ENCODE measurements at places on chromosomes 4 and X. TPM values are rescaled to one million over a fixed set of nuclear protein-coding genes. Genes with fewer than 3 reads are reported as not detected.
A peak's percentile ranks its signal among the peaks of the same experiment; 100 is the strongest.

DNA sequence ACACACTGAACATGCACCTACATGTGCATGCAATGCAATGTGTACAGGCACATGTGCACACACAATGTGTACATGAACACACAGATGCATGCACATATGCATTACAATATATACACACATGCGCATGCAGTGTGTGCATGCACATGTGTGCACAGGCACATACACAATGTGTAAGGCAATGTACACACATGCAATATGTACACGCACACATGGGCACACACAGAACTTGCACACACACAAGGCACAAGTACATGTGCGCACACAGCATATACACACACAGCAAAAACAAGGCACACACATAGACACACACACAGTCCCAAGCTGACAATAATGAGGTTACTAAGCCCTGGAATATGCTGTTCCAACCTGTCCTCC lies 76.3 kb downstream of the EVC2 start:
- no peak for DNase-seq

Gene UTP14A
- total RNA-seq, result 15.0 TPM

- no peak for DNase-seq
These were observed 1629.0 kb downstream of the ARAP2 start for GRCh38 chr4:34615315-34615714.

GRCh38 chr4:24741910-24742309 lies 53.5 kb upstream of the SOD3 start:
- DNase-seq, result no peak

GRCh38 chr4:113810906-113811305 lies 49.4 kb upstream of the CAMK2D start:
- DNase-seq, result no peak

DNA sequence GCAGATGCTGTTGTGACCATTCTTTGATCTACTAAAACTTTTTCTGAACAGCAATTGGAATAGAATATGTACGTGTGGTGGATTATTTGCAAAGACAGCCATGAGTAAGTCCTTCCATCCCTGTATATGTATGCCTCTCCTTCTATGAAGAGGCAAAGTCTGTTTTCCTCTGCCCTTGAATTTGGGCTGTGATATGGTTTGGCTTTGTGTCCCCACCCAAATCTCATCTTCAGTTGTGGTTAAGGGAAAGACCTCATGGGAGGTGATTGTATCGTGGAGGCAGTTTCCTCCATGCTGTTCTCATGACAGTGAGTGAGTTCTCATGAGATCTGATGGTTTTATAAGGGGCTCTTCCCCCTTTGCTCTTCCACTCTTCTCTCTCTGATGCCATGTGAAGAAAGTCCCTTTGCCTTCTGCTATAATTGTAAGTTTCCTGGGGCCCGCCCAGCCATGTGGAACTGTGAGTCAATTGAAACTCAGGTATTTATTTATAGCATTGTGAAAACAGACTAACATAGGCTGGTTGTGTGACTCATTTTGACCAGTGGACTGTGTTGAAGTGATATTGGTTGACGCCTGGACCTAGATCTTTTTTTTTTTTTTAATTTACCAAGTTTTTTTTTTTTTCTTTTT lies 108.3 kb upstream of the CAMK2D start:
- no peak for DNase-seq

Gene RIPPLY1
- not detected for total RNA-seq

Gene FAM114A1
- 80.6 TPM for total RNA-seq

- DNase-seq, result no peak
These were observed 905 bp downstream of the NSUN7 start for GRCh38 chr4:40750461-40751258.

- DNase-seq, result no peak
These were observed 274.3 kb upstream of the PPARGC1A start for GRCh38 chr4:24164054-24164693.

DNA sequence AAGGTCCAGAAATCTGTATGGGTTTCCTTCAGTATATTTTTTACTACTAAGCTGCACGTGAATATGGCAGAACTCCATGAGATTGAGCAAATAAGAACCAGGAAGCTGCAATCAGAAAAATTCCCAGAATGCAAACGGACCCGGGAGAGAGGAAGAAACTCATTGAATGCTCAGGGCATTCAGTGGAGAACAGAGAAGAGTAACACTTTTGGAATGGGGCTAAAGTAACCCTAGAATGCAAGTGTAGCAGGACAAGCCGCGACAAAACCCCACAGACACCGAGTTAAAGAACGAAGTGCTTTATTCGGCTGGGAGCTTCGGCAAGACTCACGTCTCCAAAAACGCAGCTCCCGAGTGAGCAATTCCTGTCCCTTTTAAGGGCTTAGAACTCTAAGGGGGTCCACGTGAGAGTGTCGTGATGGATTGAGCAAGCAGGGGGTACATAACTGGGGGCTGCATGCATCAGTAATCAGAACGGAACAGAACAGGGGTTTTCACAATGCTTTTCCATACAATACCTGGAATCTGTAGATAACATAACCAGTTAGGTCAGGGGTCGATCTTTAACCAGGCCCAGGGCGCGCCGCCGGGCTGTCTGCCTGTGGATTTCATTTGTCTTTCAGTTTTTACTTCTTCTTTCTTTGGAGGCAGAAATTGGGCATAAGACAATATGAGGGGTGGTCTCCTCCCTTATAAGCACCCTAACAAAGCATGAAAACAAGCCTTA lies 56.4 kb downstream of the RAB28 start:
- no peak for DNase-seq

DNA sequence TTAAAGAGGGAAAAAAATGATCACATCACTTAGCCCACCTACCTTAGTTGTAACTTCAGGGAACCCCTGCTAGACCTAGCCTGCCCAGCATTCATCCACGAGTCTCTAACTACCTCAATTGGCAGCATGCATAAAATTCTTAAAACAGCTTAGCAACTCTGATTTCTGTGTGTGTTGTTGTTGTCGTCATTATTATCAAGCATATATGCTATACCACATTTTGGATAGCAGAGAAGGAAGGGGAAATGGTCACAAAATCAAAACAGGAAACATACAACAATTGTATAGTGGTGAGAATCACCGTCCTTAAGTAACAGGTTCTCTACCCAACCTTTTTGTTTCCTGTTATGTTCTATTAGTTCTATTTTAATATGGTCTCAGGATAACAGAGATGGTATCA lies 2.7 kb upstream of the ACOT9 start:
- no peak for DNase-seq

GRCh38 chr4:132227151-132227856 lies 921.8 kb upstream of the PCDH10 start:
- no peak for DNase-seq

GRCh38 chr4:3462790-3463415 lies at the start of gene DOK7:
TSS of gene DOK7 (plus strand) at chr4:3463306. CDS start at chr4:3463376, 70 bp downstream.
- no peak for DNase-seq

DNA sequence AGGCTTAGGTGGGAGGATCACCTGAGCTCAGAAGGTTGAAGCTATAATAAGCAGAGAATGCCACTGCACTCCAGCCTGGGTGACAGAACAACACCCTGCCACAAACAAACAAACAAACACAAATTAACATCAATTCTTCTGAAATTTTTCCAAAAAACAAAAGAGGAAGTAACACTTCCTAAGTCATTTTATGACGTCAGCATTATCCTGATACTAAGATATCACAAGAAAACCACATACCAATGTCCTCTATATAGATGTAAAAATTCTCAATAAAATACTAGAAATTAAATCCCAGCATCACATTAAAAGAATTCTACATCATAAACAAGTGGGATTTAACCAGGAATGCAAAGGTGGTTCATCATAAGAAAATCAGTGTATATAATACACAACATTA lies 64.4 kb upstream of the STK26 start:
- no peak for DNase-seq

Gene CD99
- total RNA-seq, result 268 TPM

DNA sequence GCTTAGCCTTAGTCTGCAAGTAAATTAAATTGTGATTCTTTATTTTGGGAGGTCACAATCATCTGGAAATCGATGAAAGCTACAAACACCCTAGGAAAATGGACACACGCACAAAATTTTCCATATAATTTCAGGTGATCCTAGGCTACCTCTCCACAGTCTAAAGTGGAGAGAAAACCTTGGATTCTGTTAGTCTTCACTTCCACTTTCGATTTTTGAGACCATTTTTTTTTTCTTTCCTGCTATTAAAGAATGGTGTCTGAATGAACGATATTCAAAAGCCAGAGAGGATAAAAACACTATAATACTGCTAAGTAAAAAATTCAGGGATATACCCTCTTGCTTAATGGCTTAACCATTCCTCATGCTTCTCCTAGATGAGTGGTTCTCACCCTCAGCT lies 1.7 kb downstream of the FBXL5 start:
- no peak for DNase-seq

DNA sequence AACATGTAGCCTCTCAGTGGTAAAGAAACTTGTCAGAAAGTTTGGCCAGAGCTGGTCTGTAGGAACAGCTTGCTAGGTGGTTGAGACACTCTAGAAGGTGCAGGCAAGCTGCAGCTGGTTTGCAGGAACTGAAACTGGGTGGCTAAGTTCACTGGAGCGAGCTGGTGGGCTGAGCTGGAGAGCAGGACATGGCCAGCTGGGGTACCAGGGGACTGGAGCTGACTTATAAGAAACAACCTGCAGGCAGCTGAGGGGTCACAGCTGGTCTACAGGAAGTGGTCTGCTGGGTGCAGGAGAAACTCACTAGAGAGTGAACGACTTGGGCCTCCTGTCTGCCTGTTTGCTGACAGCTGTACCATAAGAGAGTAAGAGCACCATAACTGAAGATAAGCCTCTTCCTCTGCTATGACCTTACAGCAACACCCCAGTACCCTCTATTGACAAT lies 157.1 kb upstream of the LNX1 start:
- DNase-seq, result no peak

GRCh38 chrX:127306262-127306661 lies 486.7 kb downstream of the PRR32 start:
- no peak for DNase-seq

- peak; percentile 32 for DNase-seq
These were observed at the start of gene GPRIN3 for GRCh38 chr4:89307446-89308160. TSS of gene GPRIN3 (minus strand) at chr4:89307800. CDS start at chr4:89250110, 57,690 bp downstream.

Gene KIT
- 24.4 TPM for total RNA-seq

GRCh38 chrX:4193500-4194155 lies 480.2 kb upstream of the PRKX start:
- DNase-seq, result no peak

Gene NAP1L3
- 5.2 TPM for total RNA-seq

Gene NPFFR2
- 0.20 TPM for total RNA-seq

DNA sequence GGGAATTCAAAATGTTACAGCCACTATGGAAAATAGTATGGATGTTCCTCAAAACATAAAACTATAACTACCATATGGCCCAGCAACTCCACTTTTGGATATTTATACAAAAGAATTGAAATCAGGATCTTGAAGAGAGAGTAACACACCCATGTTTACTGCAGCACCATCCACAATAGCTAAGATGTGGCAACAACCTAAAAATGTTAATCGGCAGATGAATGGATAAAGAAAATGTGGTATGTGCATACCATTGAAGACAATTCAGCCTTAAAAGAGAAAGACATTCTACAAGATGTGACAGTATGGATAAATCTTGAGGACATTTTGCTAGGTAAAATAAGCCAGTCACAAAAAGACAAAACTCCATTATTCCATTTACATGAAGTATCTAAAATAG lies 171.9 kb downstream of the DCHS2 start:
- no peak for DNase-seq

- DNase-seq, result no peak
These were observed 251.1 kb downstream of the USP46 start for GRCh38 chr4:52408032-52408431.

DNA sequence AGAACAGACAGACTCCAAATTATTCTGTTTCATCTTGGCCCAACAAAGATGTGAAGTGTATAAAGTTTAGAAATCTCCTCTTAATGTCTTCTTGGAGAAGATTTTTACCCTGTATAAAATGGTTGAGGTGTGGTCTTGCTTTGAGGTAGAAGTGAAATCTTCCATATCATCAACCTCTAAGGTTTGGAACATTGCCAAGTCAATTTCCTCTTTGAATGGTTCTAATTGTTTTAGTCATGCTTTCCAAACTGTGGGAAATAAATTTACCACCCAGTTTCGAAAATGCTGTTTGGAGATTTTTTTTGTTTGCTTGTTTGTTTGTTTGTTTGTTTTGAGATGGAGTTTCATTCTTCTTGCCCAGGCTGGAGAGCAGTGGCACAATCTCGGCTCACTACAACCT lies 174.1 kb upstream of the ADAMTS3 start:
- no peak for DNase-seq

DNA sequence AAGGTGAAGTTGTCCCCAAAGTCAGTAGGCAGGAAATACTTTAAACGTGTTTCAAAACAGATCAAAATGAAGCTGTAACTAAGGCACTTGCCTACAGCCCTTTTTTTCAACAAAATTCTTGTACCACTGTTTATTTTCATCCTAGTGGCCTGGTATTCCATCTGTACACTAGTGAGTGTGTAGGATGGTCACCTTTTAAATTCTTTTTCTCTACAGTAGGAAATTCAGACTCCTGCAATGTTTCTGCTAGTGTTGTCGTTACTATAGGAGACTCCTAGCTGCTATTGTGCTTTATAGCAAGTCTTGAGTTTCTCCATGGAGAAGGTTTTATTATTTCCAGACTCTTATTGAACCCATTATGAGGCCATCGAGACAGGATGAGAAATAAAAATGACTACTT lies 7.0 kb upstream of the NHS start:
- DNase-seq, result no peak

DNA sequence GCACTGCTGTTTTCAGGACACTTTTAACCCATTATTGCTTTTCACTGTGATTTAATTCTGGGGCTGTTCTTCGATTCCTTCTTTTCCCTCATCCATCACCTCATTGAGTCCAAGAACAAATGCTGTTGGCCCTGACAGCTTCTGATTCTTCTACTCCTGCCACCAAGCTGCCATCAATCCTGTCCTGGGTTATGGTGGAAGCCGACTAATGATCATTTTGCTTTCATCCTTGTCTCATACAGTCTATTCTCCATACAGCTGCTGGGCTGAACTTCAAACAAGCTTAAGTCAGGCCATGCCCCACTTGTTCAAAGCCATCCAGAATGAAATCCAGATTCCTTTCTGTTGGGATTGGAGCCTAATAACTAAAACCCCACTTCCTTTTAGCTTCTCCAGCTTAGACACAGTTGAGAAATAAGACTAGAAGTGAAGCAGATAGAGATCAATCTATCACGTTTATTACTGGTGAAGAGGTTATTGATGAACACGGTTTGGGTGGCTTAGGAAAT lies 161.9 kb downstream of the STK32B start:
- no peak for DNase-seq

- DNase-seq, result no peak
These were observed 174.3 kb upstream of the TENM3 start for GRCh38 chr4:182068920-182069319.

Gene BEX1
- total RNA-seq, result 3.8 TPM

GRCh38 chr4:1126506-1126905 lies 13.1 kb upstream of the RNF212 start:
- DNase-seq, result no peak

Gene NAA11
- total RNA-seq, result not detected

GRCh38 chrX:131987252-131987651 lies 35.9 kb upstream of the STK26 start:
- DNase-seq, result no peak

Gene XAGE1A
- total RNA-seq, result not detected

DNA sequence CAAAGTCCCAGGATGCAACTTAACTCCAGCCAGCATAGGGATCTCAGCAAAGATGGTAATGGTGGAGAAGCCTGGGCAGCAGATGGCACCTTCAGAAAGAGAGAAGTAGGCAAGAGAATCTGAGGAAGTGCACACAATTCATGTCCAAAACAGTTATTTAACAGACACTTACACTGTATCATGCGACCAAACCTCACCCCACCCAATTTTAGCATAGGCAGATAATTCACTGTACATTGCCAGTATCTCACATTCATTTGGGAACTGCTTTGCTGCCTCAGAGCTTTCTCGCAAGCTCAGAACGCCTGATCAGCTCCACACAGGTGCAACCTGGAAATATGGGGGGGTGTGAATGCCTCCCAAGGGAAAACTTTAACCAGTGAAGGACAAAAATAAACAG lies 143.0 kb upstream of the MAOA start:
- no peak for DNase-seq

Gene CTAG1B
- total RNA-seq, result not detected
